Stimulated activated CD4-positive, alpha-beta T cell treated with anti-CD3 and anti-CD28 coated beads, TNF-alpha, amount 100 ng/mL, for 1 hour (primary cell): ENCODE measurements at places on chromosomes 5 and 9.

- no peak for DNase-seq
These were observed 7.4 kb upstream of the CCDC187 start for GRCh38 chr9:136311051-136312008.

DNA sequence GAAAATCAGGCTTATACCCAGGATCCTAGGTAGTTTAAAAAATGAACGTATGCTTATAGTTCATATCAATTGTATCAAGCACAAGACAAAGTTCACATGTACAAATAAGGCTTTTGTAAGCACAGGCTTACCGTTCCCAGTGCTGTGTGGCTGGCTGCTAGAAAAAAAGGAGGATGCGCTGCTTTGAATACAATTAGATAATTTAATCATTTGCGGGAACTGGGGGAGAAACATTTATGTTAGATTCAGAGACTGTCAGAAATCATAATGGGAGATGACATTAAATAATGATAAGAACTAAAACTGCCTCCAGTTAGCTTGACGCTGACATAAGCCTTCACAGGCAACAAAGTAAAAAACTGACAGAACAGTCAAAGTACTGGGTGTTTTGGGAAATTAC lies 93.2 kb downstream of the FNBP1 start:
- no peak for DNase-seq

DNA sequence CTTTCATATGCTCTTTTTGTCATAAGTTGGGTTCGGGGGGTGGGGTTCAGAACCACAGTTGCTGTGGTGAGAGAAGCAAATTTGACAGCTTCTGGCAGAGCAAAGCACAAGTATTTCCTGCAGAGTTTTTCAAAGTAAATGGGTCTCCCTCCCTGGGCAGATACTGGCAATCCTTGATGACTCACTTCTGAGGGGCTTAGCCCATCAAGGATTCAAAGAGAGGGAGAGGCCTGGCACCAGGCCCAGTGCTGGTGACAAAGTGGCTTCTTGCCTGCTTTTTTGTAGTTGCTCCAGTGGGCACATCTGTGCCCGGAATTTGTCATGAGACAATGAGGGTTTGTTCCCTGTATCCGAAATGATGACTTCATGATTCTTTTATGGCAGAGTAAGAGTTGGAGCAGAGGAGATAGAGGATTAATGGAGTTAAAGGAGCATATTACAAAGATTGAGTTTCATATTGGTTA lies 46.6 kb upstream of the TNC start:
- no peak for DNase-seq

GRCh38 chr5:19565466-19565865 lies 422.5 kb downstream of the CDH18 start:
- no peak for DNase-seq

GRCh38 chr5:98604721-98605425 lies 168.6 kb upstream of the RGMB start:
- no peak for DNase-seq

GRCh38 chr9:35060548-35061207 lies 11.7 kb downstream of the VCP start:
- no peak for DNase-seq

- DNase-seq = no peak
These were observed 44.1 kb downstream of the FBXL7 start for GRCh38 chr5:15544039-15544438.

- no peak for DNase-seq
These were observed 192.0 kb downstream of the PIK3R1 start for GRCh38 chr5:68407311-68408239.

DNA sequence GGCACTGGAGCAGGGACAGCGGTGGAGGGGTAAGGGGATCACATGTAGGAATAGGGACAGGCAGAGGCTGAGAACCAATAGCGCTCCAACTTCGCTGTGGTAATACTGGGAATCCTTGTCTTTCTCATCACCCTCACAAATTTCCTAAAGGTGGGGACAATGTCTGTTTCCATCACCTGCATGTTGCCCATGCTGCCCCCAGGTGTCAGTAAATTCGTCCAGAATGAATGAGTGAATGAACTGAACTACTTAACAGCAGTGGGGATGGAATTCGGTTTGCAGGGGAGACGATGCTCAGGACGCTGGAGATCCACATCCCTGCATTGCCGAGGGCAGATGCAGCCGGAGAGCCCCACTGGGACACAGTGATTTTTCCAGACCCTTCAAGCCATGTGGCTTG lies 129.9 kb downstream of the PDZD2 start:
- DNase-seq = no peak

- DNase-seq = no peak
These were observed 90.9 kb downstream of the CFAP90 start for GRCh38 chr5:7759951-7760580.

GRCh38 chr9:72509635-72510034 lies 11.8 kb upstream of the TMC1 start:
- no peak for DNase-seq

DNA sequence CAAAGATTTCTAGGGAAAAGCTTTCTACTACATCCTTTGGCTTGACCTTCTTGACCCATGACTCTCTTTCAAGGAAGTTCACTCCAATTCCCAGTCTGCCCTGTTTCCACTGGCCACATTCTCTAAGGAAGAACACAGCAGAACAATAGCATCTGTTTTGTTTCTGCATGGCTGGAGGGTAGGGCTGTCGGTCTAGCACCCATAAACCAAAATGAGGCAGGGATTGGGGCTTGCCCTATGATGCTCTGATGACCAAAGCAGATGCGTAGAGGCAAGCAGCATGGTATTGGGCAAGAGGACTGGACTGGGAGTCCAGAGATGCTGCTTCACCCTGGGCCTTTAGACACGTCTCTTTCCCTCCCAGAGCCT lies 24.1 kb downstream of the GOLGA2 start:
- no peak for DNase-seq

DNA sequence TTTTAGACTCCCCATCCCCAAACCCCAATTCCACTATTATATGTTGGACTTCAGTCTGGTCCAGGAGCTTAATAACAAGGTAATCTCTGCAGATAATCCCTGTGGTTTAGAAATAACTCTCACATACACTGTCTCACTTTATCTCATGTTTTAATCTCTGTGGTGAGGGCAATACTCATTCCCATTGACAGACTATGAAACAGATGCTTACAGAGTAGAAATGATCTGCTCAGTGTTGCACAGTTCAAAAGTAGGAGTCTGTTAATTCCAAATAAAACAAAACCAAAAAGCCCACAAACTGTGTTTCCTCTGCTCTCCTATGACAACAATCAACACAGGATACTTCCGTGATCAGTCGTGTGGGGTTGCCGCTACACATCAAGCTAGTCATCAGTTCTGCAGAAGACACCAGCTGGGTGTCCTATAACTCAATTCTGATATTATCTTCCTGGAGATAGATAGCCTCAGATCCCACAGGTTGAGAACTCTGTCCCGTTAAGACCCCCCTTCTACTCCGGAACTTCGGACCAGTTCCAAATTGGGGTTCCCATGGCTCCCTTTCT lies 26.3 kb upstream of the FANCC start:
- DNase-seq = no peak
